ENCODE measurements at places on chromosomes 12 and 14. TPM values are rescaled to one million over a fixed set of nuclear protein-coding genes. Genes with fewer than 3 reads are reported as not detected.
A peak's percentile ranks its signal among the peaks of the same experiment; 100 is the strongest.

The EXOC5 gene
- 96.0 TPM for total RNA-seq

The PLEK2 gene
- total RNA-seq: 1.5 TPM

The TMEM30B gene
- total RNA-seq: 4.1 TPM

The FBXO33 gene
- 22.5 TPM for total RNA-seq

DNA sequence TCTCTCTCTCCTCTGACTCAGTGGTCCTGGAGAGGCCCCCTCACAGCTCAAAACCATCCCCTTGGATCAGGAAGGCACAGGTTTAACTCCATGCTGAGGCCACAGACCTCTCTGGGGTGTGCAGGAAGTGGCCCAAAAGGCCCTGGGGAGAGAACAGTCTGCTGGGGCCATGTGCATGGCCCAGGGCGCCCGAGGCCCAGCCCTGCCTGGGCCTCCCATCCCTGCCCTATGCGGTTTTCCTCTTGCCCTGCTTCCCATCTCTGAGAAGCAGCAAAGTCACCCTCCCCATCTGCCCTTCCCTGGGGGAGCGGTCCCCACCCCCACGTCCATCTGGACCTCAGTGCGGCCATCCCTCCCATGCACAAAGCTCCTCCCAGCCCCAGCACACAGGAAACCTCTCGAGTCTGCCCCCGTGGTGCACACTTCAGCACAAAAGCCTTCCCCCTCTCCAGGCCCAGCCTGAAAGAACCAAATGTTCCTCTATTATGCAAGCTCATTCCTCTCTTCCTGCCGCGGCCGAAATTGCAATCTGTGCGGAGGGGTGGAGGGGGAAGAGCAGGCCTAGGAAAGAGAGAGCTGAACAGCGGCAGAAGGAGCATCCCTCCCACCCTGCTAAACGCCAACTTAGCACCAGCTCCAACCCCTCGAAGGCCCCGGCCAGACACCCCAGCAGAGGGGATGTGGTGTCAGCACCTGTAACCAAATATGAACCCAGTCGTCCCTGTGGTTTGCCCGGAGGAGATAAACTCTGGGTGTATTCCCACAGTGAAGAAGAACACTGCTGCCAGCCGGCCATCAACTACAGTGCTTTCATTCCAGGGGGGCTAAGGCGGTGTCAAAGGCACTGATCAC lies 108.5 kb downstream of the SCARB1 start:
- H3K4me3 ChIP-seq: no peak overlapping the region
- H3K27me3 ChIP-seq: no peaks in the 10 kb centered on the region
- peak overlapping the region; percentile 89 for H3K27ac ChIP-seq

DNA sequence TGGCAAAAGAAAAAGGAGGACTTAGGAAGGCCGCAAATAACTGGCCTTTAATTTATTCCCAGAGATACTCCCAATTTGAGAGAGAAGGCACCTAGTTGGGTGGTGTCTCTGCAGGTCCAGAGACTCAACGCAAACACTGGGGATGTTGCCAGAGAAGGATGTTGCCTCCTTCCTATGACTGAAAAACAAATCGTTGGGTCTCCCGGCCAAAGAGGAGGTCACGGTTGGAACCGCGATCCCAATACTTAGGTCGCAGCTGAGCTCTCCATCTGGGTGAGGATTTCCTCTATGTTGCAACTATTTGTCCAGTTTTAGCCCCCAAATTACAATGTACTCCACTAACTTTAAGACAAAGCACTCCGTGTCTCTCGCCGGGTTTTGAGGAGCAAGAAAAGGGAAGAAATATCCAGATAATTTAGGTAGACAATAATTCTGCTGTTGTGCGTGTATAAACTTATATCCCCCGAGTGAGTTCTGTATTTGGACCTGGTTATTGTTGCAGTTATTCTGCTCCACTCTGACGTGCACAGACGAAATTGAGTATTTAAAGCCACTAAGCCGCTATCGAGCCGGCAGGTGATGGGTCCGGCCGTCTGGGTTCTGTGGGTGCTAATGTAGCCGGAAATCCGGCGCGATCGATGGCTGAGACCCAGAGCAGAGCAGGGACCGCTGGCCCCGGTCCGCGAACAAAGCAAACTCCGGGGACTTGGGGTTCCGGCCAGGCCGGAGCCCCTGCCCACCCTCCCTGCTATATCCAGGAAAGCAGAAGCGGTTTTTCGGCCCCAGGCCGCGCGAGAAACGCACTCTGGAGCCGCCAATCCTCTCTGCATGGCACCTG lies 5.7 kb downstream of the HOXC12 start:
- no peaks in the 10 kb centered on the region for H3K36me3 ChIP-seq
- peaks cover 90% of the 10 kb centered on the region for H3K27me3 ChIP-seq
- H3K27ac ChIP-seq: no peak overlapping the region
- H3K4me3 ChIP-seq: no peak overlapping the region
- no peak for DNase-seq
- no peaks in the 10 kb centered on the region for H3K4me1 ChIP-seq

DNA sequence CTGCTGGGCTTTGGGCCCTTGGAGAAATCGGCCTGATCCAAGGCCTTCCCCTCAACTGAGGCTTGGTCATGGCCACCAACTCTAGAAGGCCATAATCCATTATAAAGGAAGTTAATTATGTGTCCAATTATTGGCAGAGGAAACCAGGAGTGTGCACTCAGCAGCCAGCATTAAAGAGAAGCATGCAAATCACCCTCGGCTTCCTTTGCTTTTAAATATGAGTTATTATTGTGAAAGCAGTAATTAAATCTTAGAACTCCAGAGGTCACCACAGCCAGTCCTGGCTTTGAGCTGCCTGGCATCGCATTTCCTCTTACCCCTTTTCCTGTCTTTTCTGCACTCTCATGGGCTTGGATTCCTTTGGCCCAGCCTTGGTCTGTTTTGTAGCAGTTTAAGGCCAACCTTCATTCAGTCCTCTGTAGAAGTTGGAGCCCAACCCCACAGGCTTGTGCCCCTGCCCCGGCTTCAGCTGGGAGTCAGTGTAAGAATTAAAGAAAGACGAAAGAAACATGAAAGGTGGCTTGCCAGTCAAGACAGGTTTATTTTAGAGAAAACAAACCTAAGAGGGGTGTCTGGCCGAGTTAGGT lies 14.7 kb upstream of the KRT86 start:
- H3K4me3 ChIP-seq: no peak overlapping the region
- peaks cover 8% of the 10 kb centered on the region for H3K4me1 ChIP-seq
- H3K36me3 ChIP-seq: no peaks in the 10 kb centered on the region
- DNase-seq: no peak
- no peak overlapping the region for H3K27ac ChIP-seq

DNA sequence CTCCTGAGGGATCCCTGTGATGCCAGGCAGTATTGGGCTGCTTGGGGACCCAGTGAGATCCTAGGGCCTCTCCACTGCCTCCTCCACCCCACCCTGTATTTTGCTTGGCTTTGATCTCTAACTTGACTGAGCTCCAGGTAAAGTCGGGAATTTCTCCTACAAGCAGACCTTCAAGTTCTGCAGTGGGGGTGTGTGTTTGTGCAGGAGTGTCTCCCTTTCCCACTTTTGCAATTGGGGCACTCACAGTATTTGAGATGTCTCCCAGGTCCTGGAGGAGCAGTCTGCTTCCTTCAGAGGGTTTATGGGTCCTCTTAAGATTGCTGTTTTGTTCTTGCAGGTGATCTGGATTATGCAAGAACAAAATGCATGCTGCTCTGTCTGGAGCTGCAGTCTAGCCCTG lies 68.9 kb downstream of the ALG10B start:
- DNase-seq: no peak
- H3K4me3 ChIP-seq: no peak overlapping the region
